ENCODE measurements at places on chromosomes 13 and 19.

GRCh38 chr19:4034048-4035017 lies 26.8 kb downstream of the PIAS4 start:
- DNase-seq = no peak
- H3K27ac ChIP-seq = no peak overlapping the region
- no peak overlapping the region for H3K4me3 ChIP-seq

- H3K4me1 ChIP-seq = no peaks in the 10 kb centered on the region
- peaks cover 5% of the 10 kb centered on the region for H3K36me3 ChIP-seq
- H3K27ac ChIP-seq = no peak overlapping the region
- H3K4me3 ChIP-seq = no peak overlapping the region
Measured at GRCh38 chr19:14182476-14182875, 23.5 kb downstream of the ADGRL1 start.

- H3K4me3 ChIP-seq = no peak overlapping the region
- H3K36me3 ChIP-seq = no peaks in the 10 kb centered on the region
- H3K27ac ChIP-seq = no peak overlapping the region
- no peak for DNase-seq
Measured at GRCh38 chr13:105573136-105573535, 962.3 kb downstream of the EFNB2 start.

- no peak for DNase-seq
- H3K4me1 ChIP-seq = no peaks in the 10 kb centered on the region
- no peak overlapping the region for H3K27ac ChIP-seq
- H3K27me3 ChIP-seq = peaks cover 5% of the 10 kb centered on the region
Measured at GRCh38 chr13:111636271-111636670, 315.8 kb downstream of the TEX29 start.

- no peak within 1 kb of the TSS for H3K27ac ChIP-seq
- no peaks in the 10 kb centered on the region for H3K36me3 ChIP-seq
- H3K4me1 ChIP-seq = no peaks in the 10 kb centered on the region
- H3K27me3 ChIP-seq = no peaks in the 10 kb centered on the region
- H3K4me3 ChIP-seq = no peak within 1 kb of the TSS
Measured at GRCh38 chr19:50969413-50969760, at the start of gene KLK6. Gene KLK6 (minus strand): TSS chr19:50969591. CDS start chr19:50968104, 1,487 bp downstream.

DNA sequence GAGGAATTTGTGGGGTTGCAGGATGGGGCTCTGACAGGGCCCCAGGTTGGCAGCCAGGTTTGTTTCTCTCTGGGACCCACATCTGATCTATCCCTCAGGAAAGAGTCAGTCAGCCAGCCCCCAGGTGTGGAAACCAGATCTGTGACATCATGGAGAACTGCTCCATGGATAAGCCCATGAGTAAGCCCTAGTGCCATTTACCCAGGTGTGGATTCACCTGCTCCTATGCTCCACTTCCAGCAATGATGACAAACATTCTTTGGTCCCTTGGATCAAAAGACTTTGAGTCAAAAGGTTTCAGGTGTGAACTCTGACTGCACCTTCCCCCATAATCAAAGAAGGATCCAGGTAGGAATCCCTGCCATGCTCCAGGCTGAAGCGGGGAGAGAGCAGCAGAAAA lies 26.9 kb upstream of the IGFL4 start:
- DNase-seq = no peak
- no peaks in the 10 kb centered on the region for H3K4me1 ChIP-seq
- H3K36me3 ChIP-seq = no peaks in the 10 kb centered on the region

DNA sequence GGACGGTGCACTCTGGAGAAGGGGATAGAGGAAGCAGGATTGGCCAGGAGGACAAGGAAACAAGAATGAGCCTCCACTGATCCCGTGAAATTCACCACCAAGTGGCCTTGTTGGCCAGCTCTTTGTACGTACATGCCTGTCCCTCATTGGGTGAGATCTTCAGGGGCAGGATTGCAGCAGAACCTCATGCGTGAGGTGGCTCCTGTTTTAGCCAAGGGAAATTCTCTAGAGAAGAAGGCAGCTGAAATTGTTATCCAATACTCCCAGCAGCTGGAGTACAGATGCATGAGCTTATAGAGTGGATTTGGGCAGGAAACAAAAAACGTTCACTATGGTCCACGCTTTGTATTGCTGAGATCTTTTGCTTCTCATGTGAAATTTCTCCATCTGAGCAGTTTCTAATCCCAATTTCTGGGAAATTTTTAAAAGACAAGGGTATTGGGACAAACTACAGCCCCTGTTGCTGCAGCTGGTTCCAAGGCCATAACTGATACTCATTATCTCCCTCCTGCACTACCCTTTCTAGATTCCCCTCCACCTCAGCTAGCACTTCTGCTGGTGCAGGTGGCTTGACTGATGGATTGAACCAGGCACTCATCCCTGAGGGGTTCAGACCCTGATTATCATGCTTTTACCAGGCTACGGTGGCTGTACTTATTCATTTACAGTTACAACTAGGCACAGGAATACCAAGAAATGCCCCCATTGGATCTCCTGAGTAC lies 3.9 kb upstream of the RNF6 start:
- H3K4me1 ChIP-seq = no peaks in the 10 kb centered on the region
- no peak for DNase-seq
- no peaks in the 10 kb centered on the region for H3K36me3 ChIP-seq
- H3K4me3 ChIP-seq = no peak overlapping the region

DNA sequence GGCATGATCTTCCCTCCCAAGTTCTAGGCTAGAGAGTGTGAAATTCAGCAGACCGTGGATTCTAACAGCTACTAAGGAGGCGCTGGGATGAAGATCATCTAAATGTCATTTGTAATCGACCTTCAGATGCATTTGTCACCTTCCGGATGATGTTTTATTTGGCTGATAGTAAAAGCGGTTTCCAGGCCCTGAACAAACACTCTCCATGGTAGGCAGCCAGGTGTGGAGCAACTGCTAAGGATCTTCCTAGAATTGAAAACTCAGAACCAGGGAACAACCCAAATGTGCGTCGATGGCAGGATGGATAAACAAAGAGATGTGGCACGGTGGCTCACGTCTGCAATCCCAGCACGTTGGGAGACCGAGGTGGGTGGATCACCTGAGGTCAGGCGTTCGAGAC lies 107.2 kb upstream of the CACNA1A start:
- DNase-seq = no peak
- H3K4me3 ChIP-seq = no peak overlapping the region
- no peaks in the 10 kb centered on the region for H3K36me3 ChIP-seq
- peaks cover 7% of the 10 kb centered on the region for H3K4me1 ChIP-seq

DNA sequence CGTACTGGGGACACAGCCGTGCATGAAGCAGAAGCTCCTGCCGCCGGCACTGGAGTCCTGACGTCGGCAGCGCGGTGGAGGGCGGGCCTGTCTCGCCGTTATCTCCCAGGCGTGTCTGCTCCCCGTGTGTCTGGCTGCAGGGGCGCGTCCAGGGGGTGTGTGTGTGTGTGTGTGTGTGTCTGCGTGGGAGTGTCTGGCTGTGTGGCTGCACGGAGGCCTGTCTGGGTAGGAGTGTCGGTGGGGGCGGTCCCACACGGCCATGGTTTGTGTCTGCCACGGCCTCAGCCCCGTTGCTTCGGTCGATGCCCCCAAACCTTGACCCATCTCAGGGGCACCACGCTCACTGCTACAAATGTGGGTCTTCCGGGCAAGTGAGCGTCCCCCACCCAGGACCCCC lies 18.3 kb downstream of the ARID3A start:
- no peak overlapping the region for H3K27ac ChIP-seq
- no peaks in the 10 kb centered on the region for H3K4me1 ChIP-seq
- no peak overlapping the region for H3K4me3 ChIP-seq
- H3K27me3 ChIP-seq = no peaks in the 10 kb centered on the region
- no peak for DNase-seq
- H3K36me3 ChIP-seq = peaks cover 28% of the 10 kb centered on the region

- H3K4me3 ChIP-seq = no peak overlapping the region
- no peaks in the 10 kb centered on the region for H3K36me3 ChIP-seq
- DNase-seq = no peak
- peaks cover 11% of the 10 kb centered on the region for H3K27me3 ChIP-seq
Measured at GRCh38 chr13:106650690-106651205, 82.8 kb upstream of the ARGLU1 start.

- H3K36me3 ChIP-seq = no peaks in the 10 kb centered on the region
- no peak overlapping the region for H3K27ac ChIP-seq
- H3K4me1 ChIP-seq = no peaks in the 10 kb centered on the region
- H3K4me3 ChIP-seq = no peak overlapping the region
- no peaks in the 10 kb centered on the region for H3K27me3 ChIP-seq
Measured at GRCh38 chr13:98096059-98096458, 46.8 kb upstream of the FARP1 start.

DNA sequence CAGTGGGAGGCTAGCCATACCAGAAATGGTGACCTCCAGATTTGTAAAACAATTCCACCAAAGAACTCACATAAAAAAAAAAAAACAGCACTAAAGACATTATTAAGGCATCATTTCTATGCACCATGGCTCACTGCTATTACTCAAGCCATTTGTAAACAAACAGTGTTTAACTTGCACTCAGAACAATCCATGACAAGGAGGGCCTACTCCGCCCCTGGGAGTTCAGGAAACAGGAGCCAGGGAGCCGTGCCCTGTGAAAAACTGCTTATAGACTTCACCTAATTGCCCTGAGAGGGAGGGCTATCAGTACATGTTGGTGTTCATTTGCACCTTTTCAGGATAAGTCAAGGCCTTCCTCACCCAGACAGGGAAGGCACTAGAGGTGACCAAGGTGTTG lies 103.2 kb downstream of the ZNF429 start:
- H3K4me1 ChIP-seq = no peaks in the 10 kb centered on the region
- no peaks in the 10 kb centered on the region for H3K27me3 ChIP-seq
- H3K27ac ChIP-seq = no peak overlapping the region
- no peak for DNase-seq
- H3K36me3 ChIP-seq = no peaks in the 10 kb centered on the region
- H3K4me3 ChIP-seq = no peak overlapping the region

- H3K36me3 ChIP-seq = no peaks in the 10 kb centered on the region
- no peaks in the 10 kb centered on the region for H3K27me3 ChIP-seq
- H3K27ac ChIP-seq = peak overlapping the region; percentile 12
- H3K4me1 ChIP-seq = no peaks in the 10 kb centered on the region
Measured at GRCh38 chr13:64684685-64685431, 2545.3 kb downstream of the PCDH9 start.

DNA sequence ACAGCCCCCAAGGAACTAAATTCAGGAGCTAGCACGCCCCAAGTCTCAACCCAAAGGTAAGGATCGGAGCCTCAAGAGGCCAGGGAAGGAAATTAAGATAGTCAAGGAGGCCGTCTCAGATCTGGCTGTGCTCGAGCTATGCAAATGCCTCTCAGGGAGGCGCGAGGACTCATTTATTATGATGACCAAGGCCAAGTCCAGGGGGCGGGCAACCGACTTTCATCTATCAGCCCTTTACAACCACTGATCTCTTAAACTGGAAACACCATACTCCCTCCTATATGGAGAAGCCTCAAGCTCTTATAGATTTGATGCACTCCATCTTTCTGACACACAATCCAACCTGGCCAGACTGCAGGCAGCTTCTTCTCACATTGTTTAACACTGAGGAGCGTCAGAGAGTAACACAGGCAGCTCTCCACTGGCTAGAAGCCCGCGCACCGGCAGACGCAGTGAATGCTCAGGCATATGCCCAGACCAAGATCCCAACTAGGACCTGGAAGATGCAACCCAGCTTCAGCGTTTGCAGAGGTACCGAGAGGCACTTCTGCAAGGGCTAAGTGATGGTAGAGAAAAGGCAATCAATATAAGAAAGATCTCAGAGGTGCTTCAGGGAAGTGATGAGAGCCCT lies 9.6 kb upstream of the SLC15A1 start:
- no peak overlapping the region for H3K27ac ChIP-seq
- H3K4me1 ChIP-seq = no peaks in the 10 kb centered on the region
- peaks cover 4% of the 10 kb centered on the region for H3K27me3 ChIP-seq
- DNase-seq = no peak
